Kidney glomerular epithelial cell (primary cell): ENCODE measurements at places on chromosomes 12 and 14.

DNA sequence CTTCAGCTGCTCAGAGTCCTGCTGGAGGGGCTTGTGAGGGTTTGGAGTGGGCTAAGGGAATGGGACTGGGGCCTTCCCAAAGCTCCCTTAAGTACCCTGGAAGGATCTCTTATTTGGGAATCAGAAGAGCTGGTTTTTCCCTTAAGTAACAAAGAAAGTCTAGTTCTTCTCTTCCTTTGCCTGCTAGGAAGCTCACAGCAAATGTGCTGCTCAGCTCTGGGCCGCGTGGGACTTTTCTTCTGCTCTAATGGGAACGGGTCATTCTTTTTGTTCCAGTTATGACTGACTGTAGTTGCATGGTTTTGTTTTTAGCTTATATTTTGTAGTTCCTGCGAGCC, 6.0 kb downstream of the KIF26A start:
- DNase-seq = no peak

DNA sequence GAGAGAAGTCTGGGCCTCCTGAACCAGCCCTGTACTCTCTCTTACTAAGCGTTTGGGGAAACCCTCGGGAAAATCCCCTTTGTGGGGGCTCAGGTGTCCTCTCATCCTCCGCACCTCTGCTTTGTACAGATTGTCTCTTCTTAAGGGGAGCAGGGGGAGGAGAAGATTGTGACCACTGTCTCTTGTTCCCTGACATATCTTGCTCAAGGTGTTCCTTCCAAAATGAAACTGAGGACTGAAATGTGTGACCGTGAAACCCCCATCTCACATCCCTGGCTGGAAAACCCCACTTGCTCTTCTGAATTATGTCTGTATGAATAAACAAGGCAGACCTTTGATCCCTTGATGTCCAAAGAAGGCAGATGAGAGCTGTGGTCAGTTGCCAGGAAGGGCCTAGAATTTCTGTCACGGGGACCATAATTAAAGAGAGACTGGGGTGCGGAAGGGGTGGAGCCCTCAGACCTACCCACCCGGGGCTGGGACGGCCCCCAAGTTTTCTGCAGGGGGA, 369.8 kb downstream of the AACS start:
- DNase-seq = no peak

GRCh38 chr14:21033133-21033698, 1.4 kb downstream of the RNASE13 start:
- DNase-seq = no peak

GRCh38 chr12:71057330-71057729, 100.5 kb downstream of the TSPAN8 start:
- no peak for DNase-seq

DNA sequence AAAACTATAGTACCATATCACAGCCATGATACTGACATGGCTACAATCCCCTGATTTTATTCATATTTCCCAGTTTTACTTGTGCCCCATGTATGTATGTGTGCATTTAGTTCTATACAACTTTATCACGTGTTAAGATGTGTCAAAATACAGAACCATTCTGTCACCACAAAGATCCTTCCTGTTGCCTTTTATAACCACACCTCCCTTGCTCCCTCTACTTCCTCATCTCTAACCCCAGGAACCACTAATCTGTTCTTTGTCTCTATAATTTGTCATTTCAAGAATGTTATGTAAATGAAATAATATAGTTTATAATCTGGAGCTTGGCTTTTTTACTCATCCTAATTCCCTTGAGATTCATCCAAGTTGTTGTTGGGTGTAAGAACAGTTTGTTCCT, 358.4 kb downstream of the DPF3 start:
- DNase-seq = no peak

DNA sequence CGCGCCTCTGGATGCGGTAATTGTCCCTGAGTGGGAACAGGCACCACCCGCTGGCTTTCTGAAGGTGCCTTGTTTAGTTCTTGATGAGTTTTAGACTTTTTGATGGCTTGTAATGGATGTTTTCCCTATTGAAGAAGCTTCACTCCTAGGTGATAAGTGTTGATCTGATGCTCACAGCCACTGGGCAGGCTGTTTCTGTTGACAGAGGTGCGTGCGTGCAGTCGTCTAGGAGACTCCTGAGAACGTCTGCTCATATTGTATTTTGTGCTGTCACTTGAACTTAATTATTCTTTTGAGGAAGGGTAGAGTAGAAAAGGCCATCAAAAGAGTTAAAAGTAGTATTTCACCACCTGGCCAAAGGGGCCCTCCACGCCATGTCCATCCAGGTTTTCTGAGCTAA, 70.5 kb downstream of the EP400 start:
- no peak for DNase-seq

DNA sequence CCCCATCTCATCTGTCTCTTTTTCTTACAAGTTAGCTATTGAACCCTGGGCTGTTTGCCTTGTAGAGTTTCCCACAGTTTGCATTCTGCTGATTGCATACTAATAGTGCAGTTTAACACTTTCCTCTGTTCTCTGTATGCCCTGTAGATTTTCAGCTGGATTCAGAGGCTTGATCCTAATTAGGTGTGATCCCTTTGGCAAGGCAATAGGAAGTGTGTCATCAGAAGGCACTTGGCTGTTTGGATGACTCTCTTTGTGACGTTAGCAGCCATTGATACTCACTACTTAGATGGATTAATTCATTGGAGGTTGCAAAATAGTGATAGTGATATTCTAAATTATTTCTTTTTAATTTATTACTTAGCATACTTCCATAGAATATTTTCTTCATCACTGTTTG, 33.6 kb downstream of the FUT8 start:
- DNase-seq = no peak

DNA sequence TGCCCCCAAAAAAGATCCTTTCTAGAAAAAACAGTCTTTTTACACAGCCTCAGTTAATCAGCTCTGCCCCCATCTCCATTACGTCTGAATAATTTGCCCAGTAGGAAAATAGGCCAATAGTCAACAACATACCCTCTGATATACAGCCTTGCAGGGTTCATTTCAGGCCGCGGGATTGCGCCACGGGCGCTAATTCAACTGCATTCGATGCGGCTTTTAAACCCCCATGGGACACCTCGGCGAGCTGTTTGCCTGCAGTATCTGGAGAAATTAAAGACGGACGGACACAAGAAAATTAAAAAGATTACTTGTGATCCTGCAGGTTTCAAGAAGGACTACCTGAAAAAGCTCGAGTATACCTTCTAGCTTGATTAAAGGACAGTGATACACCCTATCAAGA, 36.1 kb downstream of the ERP29 start:
- no peak for DNase-seq

DNA sequence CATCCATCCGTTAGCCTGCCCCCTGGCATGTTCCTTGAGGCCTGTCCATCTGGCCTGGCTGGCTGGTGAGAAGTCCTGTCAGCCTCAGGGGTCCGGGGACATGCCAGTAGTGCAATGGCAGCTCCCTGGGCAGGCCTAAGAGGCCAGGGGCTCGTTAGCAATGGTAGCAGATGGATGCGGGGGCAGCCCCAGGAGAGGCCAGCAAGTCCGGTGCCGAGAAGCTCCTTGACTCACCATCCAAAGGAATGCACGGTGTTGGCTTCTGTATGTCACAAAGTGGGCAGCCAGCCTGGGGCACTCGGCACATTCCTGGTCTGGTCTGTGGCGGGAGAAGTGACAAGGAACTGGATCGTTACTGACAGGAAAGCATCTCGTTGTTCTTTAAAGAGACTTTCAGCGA, 319.9 kb downstream of the CACNA1C start:
- no peak for DNase-seq

DNA sequence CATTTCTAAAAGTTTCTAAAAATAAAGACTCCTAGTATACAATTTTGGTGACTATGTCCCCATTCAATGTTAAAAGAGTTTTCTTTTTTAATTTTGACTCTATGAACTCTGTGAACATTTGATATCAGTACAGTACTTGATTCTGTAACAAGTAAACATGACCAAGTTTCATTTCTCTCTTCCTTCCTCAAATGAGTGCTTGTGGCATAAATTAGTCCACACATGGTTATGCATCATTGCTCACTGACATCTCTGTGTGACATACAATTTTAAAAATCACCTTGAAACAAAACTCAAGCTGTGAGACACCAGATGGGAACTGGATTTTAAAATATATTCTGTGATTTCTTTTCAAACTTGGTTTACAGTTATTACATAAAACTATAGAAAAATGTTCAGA, 253.9 kb upstream of the MDGA2 start:
- no peak for DNase-seq

GRCh38 chr12:106027911-106028310, 110.8 kb downstream of the NUAK1 start:
- no peak for DNase-seq

DNA sequence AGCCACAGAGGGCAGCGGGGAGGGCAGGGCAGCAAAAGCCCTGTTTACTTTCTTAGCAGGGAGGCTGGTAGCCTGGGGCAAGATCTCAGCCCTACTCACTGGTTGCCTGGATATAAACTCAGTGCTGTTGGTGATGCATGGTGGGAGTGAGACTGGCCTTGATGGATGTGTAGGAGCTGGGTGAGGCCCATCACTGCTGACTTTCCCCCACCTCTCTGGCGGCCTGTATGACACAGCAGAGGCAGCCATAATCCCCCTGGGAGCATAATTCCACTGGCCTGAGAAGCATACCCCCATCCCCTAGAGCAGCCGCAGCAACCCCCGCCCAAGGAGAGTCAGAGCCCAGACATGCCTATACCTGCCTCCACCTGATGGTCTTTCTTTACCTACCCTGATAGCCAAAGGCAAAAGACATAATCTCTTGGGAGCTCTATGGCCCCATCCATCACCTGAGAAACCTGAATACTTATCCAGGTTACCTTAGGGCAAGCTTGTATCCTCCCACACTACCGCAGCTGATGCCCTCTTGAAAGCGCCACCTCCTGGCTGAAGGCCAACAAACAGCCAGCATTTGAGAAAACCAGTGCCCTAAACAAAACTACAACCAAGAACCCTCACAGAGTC, 59.3 kb downstream of the DNAI7 start:
- DNase-seq = no peak

- no peak for DNase-seq
Observed at GRCh38 chr14:38189930-38190726, 17.6 kb upstream of the SSTR1 start.

DNA sequence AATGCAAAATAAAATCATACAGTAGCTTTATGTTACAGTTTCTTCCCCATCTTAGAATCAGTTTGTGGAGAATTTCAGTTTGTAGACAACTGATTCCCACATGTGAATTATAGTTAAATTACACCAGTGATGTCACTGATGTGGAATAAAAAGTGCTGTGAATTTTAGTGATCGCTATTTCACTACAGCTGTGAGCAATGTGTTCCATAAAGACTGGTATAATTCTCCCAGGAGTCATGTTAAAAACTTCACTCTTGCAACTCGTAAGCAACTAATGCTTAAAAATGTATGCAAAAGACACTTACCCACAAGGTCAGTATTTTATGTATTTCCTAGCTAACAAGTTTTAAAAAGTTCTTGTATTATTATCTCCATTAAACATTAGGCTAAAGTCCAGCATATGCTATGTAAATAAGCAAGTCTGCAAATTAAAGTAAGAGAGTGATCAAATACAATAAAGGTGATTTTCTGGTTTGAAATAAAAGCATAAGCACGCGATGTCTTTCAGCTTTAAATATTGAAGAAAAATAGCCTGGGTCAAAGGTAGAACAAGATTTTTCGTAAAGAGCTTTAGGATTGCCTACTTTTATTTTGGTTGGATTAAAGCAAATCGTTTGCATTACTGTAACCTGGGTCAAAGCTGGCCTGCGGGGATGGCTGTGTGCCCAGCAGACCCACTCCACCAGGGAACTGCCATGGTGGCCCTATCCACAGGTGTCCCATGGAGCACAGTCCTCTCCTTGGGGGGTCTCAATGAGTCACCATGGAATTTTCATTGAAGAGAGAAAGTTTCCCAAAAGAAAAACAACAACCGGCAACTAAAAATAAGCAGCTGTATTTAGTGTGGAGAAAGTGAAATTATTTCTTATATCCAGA, 12.7 kb upstream of the LRIG3 start:
- DNase-seq = no peak

DNA sequence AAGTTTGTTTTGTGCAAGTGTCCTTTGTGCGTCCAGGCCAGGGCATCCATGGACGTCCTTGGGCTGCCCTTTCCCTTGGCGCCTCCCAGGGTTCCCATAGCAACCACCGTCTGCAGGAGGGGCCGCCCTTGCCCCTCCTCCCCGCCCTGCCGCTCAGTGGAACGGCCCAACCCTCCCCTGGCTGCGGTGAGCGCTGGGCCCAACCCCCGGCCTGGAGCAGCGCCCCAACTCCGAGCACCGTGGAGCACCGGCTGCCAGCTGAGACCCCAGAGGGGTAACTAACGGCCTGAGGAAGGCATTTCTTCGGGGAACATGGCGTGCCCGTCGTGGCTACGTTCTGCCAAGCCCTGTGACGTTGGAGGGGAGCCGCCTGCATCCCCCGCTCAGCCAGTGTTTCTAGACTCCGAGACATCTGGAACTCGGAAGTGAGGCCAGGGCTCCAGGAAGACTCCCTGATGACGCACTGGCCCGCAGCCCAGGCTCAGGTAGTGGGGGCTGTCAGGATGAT, 5.3 kb upstream of the ACACB start:
- peak; percentile 67 for DNase-seq

DNA sequence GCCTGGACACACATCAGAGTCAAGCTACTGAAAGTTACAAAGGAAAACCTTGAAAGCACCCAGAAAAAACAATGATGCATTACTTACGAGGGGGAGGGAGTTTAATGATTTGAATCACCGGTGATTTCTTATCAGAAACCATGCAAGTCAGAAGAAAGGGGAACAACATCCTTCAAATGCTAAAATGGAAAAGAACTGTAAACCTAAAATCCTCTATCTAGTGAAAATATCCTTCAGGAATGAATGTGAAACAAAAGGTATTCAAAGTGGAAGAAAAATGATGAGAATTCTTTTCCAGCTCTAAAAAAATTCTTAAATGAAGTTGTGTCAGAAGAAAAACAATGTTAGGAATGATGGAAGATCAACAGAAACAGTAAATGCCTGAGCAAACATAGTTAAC, 16.8 kb downstream of the SCAF11 start:
- peak; percentile 78 for DNase-seq

- peak; percentile 65 for DNase-seq
Observed at GRCh38 chr14:103104654-103105452, 10.3 kb downstream of the EXOC3L4 start.

DNA sequence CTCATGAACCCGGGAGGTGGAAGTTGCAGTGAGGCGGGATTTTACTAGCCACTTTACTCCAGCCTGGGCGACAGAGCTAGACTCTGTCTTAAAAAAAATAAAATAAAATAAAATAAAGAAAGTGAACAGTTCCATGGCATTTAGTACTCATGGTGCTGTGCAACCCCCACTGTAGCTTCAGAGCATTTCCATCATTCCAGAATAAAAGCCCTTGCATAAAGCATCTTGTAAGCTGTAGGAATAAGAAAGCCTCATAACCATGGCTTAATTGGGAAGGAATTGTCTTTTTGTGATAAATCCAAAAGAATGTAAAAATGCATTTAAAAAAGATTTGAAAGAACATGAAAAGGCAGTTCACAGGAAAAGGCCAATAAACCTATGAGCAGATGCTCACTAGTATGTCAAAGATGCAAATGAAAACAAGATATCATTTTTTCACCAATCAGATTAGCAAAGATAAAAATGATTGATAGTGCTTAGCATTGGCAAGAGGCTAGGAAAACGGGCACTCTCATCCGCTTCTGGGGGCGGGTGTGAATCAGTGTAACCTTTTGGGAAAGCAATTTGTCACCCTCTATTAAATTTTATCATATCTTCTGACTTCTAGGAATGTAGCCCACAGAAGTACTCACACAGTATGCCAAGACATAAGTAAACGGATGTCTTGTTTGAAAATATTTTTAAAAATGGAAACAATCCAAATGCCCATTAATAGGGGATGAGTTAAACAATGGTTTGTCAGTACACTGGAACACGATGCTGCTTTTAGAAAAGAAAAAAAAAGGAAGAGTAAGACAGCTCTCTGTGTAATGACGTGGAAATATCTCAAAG, 46.6 kb downstream of the CFAP251 start:
- DNase-seq = peak; percentile 82

- no peak for DNase-seq
Observed at GRCh38 chr12:13181375-13182070, 15.0 kb upstream of the EMP1 start.
